ENCODE measurements at places on chromosomes 5 and 9. TPM values are rescaled to one million over a fixed set of nuclear protein-coding genes. Genes with fewer than 3 reads are reported as not detected.

Gene SPINK7
- not detected for polyA plus RNA-seq

Gene CAPSL
- not detected for polyA plus RNA-seq

Gene PPP1R2B
- polyA plus RNA-seq = 0.10 TPM

Gene IL4
- polyA plus RNA-seq = not detected

Gene TMEFF1
- polyA plus RNA-seq = 3.8 TPM

Gene PFN3
- not detected for polyA plus RNA-seq

Gene LPAR1
- 40.5 TPM for polyA plus RNA-seq

Gene LURAP1L
- polyA plus RNA-seq = 11.5 TPM

Gene PRRX2
- 4.3 TPM for polyA plus RNA-seq

Gene NMUR2
- 0.71 TPM for polyA plus RNA-seq

Gene NUP188
- polyA plus RNA-seq = 34.3 TPM

Gene TIMD4
- polyA plus RNA-seq = 6.7 TPM

Gene GPR151
- not detected for polyA plus RNA-seq

DNA sequence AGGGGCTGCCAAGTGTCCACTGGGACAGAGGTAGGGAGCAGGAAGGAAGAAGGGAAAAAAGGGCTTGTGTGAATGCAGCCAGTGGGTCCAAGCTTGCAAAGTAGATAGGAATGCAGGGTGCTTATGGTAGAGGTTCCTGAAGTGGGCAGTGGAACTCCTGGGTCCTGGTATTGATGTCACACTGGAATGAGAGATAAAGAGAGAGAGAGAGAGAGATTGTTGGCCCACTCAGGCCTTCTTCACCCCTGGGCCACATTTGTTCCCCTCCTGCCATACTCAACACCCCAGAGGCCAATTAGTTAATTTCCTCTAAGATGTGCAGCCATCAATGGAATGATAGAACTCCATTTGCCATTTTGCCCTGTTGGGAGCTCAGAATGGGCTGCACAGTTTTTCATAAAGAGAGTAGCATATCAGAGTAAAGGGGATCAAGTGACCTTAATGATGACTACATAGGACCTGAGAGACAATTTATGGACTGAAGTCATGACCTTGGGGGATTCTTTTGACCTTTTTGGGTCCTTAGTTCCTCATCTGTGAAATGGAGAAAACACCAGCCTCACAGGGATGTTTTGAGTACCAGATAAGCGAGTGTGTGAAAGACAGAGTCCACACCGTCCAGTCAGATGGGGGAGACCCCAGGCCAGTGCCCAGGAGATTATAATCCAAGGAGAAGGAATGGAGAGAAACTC lies 52.9 kb downstream of the PPARGC1B start:
- DNase-seq = no peak

DNA sequence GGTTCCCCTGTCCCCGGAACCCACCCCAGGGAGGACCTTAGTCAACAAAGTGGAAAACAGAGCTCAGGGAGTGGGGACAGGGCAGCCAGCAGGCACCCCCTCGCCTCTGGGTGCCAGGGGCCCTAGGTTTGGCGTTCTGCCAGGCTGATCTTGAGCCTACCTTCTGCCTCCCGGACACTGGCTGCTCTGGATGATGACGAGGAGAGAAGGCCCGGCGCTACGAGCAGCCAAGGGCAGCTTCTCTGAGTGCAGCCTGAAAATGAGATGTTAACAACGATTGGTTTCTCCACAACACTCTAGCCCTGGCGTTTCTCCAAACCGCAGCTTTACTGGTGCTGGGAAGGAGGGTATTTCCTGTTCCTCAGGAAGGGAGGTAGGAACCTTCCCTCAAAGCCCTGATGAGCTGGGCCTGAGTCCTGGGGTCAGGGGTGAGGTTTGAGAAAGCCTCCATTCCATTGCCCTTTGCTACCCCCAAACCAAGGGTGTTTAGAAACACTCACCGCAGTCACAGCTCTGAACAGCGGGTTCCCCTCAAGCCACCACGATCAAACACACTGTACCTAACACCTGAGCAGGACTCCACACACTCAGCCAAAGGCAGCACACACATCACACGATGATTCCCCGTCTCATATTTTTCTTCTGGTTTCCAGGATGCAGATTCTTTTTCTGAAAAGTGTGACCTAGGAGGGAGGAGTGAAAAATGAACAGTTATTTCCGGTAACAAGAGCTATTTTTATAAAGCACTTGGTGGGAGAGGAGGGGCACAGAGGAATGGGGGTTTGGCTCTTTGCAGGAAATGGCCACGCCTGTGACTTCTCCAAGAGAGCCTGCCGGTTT lies at the start of gene STING1:
Gene STING1, minus strand, starts transcription at position 709 of the 840 bp plus-strand sequence. CDS start 1,054 bp downstream, outside the sequence.
- peak; percentile 89 for DNase-seq

- DNase-seq = no peak
These were observed 53.5 kb downstream of the NR6A1 start for GRCh38 chr9:124717597-124717996.

- DNase-seq = no peak
These were observed 54.5 kb upstream of the TGFBR1 start for GRCh38 chr9:99050292-99050911.

DNA sequence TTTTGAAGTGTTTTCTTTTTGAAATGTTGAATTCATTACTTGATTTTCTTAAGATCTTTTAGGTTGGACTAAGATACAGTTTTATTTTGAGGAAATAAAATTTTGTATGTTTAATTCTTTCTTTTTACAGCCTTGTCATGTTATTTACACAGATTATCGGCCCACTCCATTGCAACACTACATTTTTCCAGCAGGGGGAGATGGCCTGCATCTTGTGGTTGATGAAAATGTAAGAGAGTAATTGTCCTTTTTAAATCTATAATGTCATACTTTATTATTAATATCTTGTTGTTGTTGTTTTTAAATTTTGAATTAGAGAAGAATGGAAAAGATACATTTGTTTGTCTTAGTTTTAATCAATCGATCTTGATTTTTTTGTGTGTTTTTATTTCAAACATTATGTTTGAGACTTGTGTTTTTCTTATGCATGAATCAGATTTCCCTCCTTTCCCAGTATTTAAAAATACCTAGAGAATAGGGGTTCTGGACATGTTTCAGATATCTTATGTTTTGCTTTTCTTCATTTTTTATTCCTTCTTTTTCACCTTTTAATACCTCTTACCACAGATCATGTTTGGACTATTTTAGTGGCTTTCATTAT lies 36.7 kb downstream of the MTREX start:
- peak; percentile 60 for DNase-seq

- peak; percentile 36 for DNase-seq
These were observed 206.0 kb upstream of the WWC1 start for GRCh38 chr5:168085261-168086031.

- peak; percentile 65 for DNase-seq
These were observed 8.3 kb downstream of the CDK5RAP2 start for GRCh38 chr9:120571443-120572257.

GRCh38 chr5:148921350-148921749 lies 94.9 kb downstream of the ADRB2 start:
- DNase-seq = no peak

DNA sequence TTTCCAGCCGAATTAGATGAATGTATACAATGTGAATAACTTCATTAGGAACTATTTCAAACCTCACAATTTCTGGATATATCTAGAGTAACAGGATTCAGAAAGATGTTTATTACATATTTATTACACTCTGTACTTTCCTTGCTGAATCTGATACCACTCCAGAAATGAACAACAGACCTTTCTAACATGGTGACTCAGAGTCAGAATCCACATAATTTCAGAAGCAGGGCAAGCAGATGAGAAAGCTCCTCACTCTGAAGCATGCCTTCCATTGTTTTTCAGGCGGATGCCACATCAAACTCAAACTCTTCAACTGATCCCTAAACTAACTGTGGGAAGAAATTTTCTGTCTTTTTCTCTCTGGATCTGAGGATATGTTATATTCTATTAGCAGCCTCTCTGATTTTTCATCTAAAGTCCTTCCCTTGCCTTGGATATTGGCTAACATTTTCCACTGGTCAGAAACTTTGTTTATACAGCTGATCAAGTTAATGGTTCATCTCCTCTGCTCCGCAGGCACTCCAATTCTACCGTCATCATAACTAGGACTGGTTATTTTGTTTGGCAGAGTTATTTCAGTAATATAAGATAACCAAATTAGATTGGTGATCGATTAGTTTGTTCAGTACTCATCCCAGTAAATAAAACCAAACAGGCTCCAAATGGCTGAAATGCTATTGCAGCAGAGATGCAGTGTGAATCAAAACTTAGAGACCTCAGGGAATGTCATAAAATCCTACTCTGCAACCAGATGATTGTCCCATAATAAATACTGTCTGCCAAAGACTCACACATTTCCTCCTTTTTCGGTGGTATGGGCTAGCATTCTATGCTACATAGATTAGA lies 556.0 kb downstream of the EBF1 start:
- peak; percentile 49 for DNase-seq

DNA sequence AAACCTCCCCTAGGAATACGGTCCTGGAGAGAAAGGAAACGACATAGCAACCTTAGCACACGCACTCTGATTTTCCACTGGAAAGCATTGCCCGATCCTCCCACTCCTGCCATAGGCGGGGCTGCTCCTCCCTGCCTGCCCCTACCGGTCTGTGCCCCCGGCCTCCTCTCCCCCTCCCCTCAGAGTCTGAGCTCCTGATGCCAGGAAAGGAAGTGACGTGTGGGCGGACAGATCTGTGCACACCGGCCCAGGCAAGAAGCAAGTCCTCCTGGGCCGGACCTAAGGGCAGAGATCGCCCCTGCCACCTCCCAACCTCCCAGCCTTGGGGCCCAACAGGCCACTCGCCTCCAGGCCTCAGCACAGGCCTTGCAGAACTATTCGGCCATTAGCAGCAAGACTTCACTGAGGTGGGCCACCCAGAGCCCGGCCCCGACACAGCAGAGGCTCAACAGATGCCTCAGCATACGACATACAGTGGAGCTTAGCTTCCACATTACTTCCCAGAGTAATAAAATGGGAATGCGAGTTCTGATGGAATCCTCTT lies 7.2 kb downstream of the NINJ1 start:
- DNase-seq = no peak

GRCh38 chr5:152542741-152543140 lies 137.7 kb upstream of the NMUR2 start:
- peak; percentile 36 for DNase-seq

DNA sequence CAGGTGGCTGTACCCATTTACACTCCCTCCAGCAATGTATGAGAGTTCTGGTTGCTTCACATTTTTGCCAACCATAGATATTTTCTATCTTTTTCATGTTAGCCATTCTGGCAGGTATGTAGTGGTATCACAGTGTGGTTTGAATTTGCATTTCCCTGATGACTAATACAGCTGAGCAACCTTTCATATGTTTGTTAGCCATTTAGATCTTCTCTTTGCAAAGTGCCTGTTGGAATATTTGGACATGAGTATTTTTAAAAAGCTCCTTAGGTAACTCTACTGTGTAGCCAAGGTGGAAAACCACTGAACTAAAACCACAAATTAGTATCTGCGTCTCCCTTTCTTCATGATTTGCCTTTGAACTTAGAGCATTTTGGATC lies 31.9 kb downstream of the IRF1 start:
- no peak for DNase-seq

DNA sequence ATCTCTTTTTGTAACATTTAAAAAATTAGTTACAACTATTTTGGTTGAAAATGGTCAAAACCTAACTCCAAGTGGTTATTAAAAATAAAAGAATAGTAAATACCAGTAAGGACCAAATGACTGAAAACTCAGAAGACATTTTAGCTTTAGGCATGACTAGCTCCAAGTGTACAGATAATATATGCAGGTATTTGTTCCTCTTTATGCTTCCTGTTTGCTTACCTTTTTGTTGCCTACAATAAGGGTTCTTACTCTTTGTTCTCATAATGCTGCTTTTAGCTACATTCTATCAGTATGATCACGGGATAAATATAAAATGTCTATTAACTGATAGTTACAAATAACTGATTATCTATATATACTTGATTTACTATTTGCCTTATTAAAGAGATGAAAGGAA lies 259.6 kb downstream of the CDH12 start:
- no peak for DNase-seq

DNA sequence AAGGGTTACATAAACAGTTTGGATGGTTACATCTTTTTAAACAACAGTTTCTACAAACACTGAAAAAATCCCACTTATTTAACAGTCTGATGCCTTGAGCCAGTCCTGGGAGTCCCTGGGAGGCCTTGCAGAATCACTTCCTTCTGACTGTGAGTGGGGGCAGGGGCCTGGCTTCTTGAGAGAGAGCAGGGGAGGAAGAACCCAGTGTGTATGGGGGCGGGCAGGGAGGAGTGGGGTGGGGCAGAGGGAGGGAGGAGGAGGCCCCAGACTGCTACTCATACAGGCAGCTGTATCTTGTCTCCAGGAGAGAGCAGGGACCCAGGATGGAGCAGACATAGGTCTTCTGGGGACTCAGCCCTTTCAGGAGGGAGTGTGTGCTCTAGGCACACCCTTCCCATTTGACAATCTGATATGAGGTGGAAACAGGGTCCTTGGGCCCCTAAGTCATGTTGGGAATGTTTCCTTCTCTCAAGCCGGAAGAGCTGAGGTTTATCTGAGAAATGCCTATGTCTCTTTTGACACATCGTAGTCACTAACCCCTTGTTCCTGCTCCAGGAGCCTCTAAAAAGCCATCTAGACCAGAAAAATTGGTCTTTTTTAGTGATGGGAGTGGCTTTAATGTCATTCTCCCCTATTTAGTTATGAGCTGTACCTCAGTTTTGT lies 52.8 kb downstream of the IRF1 start:
- peak; percentile 83 for DNase-seq

GRCh38 chr5:181054138-181054537 lies 14.1 kb downstream of the BTNL9 start:
- no peak for DNase-seq

DNA sequence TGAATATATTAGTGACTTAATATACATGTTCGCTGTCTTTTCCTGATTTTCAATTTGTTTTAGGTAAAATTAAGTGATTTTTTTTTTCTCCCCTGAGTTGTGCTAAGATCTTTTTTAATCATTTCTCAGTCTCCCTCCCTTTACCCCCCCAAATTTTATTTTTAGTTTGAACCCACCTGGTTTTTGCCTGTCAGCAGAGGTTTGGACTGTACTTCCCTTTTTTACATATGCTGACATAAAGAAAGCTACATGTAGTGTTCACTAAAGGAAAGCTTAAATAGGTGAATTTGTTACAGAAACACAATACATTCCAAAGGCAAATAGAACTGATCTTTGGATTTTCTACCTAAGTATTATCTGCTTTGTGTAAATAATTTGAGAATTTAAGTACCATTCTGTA lies 82.2 kb downstream of the IPO11 start:
- DNase-seq = no peak

GRCh38 chr5:154199671-154200220 lies 9.2 kb downstream of the GALNT10 start:
- DNase-seq = no peak

- no peak for DNase-seq
These were observed 84.9 kb downstream of the BAAT start for GRCh38 chr9:101299901-101300300.

GRCh38 chr5:80125962-80126480 lies 90.9 kb downstream of the THBS4 start:
- peak; percentile 65 for DNase-seq

GRCh38 chr5:6715271-6715670 lies 2.0 kb downstream of the TENT4A start:
- DNase-seq = no peak

- no peak for DNase-seq
These were observed 2.8 kb downstream of the PITX1 start for GRCh38 chr5:135030956-135031812.

DNA sequence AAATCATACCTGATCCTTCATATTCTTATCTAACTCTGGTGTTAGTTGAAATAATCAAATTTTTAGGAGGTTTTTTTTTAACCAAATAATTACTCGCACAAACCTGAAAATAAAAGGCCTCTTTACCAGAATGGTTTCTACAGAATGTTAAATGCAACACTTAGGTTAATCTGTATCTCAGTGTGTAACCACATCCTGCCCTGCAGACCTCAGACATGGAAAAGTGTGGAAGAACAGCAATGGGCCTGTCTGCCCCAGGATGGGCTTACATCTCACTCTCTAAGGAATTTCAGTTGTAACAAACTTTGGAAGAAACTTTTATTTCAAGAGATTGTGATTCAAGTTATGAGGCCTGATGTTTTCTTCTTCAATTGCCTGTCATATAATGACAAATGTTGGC lies 32.5 kb upstream of the MIER3 start:
- DNase-seq = no peak
